Left colon (tissue), 2 donors: ENCODE measurements at places on chromosomes 7 and 10. TPM values are rescaled to one million over a fixed set of nuclear protein-coding genes. Genes with fewer than 3 reads are reported as not detected.

The PRKG1 gene
- 17.2 TPM for total RNA-seq

The LLCFC1 gene
- total RNA-seq, result not detected

The BCL7B gene
- 59.0 TPM for total RNA-seq

The COL26A1 gene
- total RNA-seq, result not detected

The NUTM2B gene
- total RNA-seq, result 1.5 TPM

The C10orf95 gene
- total RNA-seq, result 2.1 TPM

The FIGNL1 gene
- total RNA-seq, result 6.5 TPM

The TUBB8 gene
- total RNA-seq, result not detected

The TCAF2 gene
- total RNA-seq, result 2.1 TPM

The GPRIN2 gene
- total RNA-seq, result 35.9 TPM

The GLI3 gene
- total RNA-seq, result 8.2 TPM

The DGKI gene
- 0.34 TPM for total RNA-seq

The ENTPD1 gene
- total RNA-seq, result 14.4 TPM

The PILRB gene
- 36.1 TPM for total RNA-seq

The KCNK18 gene
- not detected for total RNA-seq

The CLDN15 gene
- 22.1 TPM for total RNA-seq

The CALD1 gene
- total RNA-seq, result 36.7 TPM

The MRPS33 gene
- total RNA-seq, result 83.0 TPM

The AGAP6 gene
- total RNA-seq, result 11.8 TPM

The AZGP1 gene
- total RNA-seq, result 4.8 TPM

The LRGUK gene
- total RNA-seq, result 0.36 TPM

The PTPRN2 gene
- total RNA-seq, result 40.7 TPM

The CNTNAP2 gene
- 4.0 TPM for total RNA-seq

The CYP26C1 gene
- total RNA-seq, result not detected

The FMC1 gene
- 18.8 TPM for total RNA-seq

The PDE1C gene
- total RNA-seq, result 2.1 TPM

The SPDYE9 gene
- not detected for total RNA-seq

The TAS2R41 gene
- total RNA-seq, result not detected

The FAM241B gene
- 3.2 TPM for total RNA-seq

The SFTPD gene
- not detected for total RNA-seq

The TRPV6 gene
- total RNA-seq, result 0.45 TPM

The TRIL gene
- 2.0 TPM for total RNA-seq

The SPDYE2 gene
- not detected for total RNA-seq

The ARHGAP22 gene
- total RNA-seq, result 1.9 TPM

The TLL2 gene
- total RNA-seq, result 0.37 TPM

The PAPOLB gene
- total RNA-seq, result not detected

The GJD4 gene
- not detected for total RNA-seq

The NDUFA5 gene
- total RNA-seq, result 98.6 TPM

The FGL2 gene
- 18.8 TPM for total RNA-seq

The SFRP4 gene
- 0.39 TPM for total RNA-seq

The ZPBP gene
- total RNA-seq, result not detected

The CYP3A4 gene
- total RNA-seq, result 4.9 TPM

The NME8 gene
- total RNA-seq, result not detected

The TMEM236 gene
- total RNA-seq, result 53.0 TPM

The HOGA1 gene
- total RNA-seq, result 0.15 TPM

The SPDYE16 gene
- total RNA-seq, result 0.12 TPM

The ADAMTS14 gene
- 2.1 TPM for total RNA-seq

The SLC26A5 gene
- 0.22 TPM for total RNA-seq

The NRG3 gene
- total RNA-seq, result 0.11 TPM

The PCDH15 gene
- not detected for total RNA-seq

The C7orf33 gene
- total RNA-seq, result not detected

The POM121L12 gene
- not detected for total RNA-seq

The DMBT1 gene
- 424 TPM for total RNA-seq

The CARD11 gene
- 2.0 TPM for total RNA-seq

The HOXA9 gene
- 18.0 TPM for total RNA-seq

The ZNF853 gene
- 2.9 TPM for total RNA-seq
